ENCODE measurements at places on chromosomes 2 and 18.

GRCh38 chr2:71130152-71130904 lies at the start of the genes MCEE and MPHOSPH10:
Gene MCEE, minus strand, starts transcription at chr2:71130229. Its CDS starts 10 bp downstream, at chr2:71130219.
Gene MPHOSPH10, plus strand, starts transcription at chr2:71130634. Its CDS starts 32 bp downstream, at chr2:71130666.
- peak; percentile 74 for DNase-seq

GRCh38 chr2:119282996-119283511 lies 59.4 kb downstream of the STEAP3 start:
- DNase-seq = no peak

GRCh38 chr18:11259469-11260150 lies 110.2 kb upstream of the PIEZO2 start:
- DNase-seq = no peak

GRCh38 chr2:232477751-232478510 lies 9.7 kb downstream of the ECEL1 start:
- no peak for DNase-seq

DNA sequence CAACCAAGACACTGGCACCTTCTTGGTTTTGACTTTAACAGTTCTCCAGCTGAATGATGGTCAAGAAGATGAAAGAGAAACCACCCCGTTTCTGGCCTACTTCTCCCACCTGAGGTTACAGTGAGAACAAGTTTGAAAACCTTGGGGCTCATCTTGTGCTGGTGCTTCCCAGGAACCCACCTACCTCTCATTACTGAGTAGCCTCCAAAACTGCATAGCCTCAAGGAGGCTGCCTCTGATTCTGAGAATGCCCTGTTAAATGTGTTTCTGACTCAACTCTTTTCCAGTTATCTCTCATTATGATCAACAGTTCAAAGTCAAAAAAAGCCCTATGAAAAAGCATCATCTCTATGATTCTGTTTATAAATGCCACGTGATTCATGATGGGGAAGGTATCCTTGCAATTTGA lies 121.9 kb downstream of the CACNB4 start:
- DNase-seq = no peak

DNA sequence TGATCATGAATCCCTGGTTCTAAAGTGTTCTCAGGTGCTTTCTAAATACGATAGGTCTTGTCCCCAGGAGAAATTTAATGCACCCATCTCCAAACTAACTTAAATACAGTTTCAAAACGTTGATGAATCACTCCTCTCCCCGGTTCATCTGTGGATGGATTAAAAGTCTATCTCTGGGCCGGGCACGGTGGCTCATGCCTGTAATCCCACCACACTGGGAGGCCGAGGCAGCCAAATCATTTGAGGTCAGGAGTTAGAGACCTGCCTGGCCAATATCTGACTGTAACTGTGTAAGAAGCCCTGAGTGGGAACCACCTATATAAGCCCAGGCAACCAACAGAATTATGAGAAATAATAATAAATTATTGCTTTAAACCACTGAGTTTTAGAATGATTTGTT lies 78.7 kb downstream of the LONRF2 start:
- no peak for DNase-seq

GRCh38 chr2:177077778-177078177 lies 134.8 kb upstream of the HNRNPA3 start:
- DNase-seq = no peak

GRCh38 chr2:236967499-236967783 lies 118.2 kb upstream of the COPS8 start:
- no peak for DNase-seq

DNA sequence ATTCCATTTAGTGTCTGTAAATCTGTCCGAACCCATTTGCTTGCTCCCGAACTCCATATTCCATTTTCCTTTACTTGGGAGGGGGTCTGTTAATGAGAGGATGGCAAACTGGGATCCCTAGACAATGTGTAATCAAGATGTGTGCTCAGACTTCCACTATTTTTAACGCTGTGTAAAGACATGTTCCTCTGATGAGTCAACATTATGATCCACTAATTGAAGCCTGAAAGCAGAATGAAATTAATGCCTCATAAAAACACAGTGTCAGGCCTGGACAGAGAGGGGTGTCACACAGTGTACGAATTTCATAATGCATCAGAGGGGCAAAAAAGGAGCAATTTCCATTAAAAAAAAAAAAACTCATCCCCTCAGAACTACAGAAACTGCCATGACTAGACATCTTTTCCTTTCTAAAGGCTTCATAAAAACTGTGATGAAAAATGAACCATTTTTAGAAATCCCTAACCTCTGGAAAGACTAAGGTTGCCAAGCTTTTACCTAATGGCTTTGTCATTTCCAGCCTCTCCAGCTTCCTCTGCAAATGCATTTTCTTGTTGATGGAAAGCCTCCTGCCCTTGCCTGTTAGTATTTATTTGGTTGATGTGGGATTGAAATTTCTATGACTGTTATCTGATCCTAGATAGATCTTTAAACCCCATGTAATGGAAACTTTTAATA lies 209.2 kb upstream of the DCC start:
- no peak for DNase-seq

DNA sequence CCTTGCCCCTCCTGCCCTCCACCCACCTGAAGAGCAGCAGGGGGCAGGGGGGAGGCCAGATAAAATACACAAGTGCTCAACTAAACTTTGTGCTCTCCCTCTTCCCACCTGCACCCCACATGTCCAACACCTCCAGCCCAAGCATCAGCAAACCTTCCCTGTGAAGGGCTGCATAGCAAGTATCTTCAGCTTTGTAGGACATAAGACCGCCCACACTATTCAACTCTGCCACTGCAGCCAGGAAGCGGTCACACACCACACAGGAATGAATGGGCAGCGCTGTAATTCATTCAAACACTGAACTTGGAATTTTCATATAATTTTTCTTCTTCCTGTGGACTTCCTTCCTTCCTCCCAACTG lies 27.5 kb downstream of the TFCP2L1 start:
- DNase-seq = no peak

DNA sequence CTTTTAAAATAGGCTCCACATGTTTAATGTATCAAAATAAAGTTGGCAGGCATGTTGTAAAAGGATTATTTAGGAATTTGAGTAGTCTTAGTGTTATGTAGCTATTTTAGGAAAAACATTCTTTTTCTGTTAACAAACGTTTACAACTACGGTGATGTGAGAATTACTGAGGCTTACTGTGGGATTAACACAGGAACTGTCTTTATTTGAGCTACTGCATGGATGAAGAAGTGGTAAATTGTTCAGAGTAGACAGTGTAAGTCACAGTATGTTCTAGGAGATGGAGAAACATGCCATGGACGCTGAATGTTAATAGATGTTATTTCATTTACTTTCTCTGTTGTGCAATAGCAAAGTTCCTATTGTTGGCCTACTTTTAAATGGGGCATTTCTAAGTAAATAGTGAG lies 1.6 kb downstream of the PPM1B start:
- DNase-seq = no peak

- no peak for DNase-seq
Observed at GRCh38 chr2:182639971-182640370, 76.1 kb upstream of the DNAJC10 start.

GRCh38 chr2:227406177-227407031 lies 18.7 kb upstream of the SCYGR1 start:
- no peak for DNase-seq

- DNase-seq = no peak
Observed at GRCh38 chr2:1266351-1266750, 146.9 kb upstream of the TPO start.

DNA sequence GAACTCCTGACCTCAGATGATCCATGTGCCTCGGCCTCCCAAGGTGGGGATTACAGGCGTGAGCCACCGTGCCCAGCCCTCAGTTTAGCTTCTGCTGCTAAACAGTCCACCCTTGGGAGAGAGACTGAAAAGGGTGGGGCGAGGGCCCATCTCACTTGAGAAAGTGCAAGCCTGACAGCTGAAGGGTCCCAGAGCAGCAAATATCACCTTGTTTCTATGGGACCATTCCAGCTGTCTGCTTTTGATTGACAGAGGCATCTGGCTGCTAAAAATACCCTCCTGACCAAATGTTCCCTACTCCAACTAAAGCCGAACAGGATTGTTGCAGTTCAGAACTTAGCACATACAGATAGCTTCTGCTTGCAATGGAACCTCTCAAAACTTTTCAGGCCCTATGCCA lies 436 bp upstream of the SMYD1 start:
- DNase-seq = no peak
